ENCODE measurements at places on chromosomes 6 and 20.

DNA sequence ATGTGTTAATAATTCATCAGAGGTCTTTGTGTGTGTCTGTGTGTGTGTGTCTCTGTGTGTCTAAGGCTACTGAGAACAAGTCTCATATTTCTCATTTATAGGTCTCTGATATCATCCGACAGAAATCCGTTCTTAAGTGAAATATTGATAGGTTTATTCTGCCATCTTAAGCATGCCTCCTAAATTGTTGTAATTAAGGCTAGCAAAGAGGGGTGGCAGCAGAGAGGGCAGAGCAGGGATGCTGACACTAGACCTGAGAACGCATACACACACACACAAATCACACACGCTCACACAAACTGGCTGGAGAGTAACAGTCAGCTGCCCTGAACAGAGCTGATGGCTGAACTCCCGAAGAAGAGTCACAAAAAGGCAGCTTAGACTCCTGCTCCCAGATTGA is 84.9 kb upstream of the LRFN2 start:
- no peak for DNase-seq

- DNase-seq, result no peak
Observed at GRCh38 chr6:14286144-14286543, 168.6 kb downstream of the CD83 start.

GRCh38 chr6:117829594-117830319 is 77.3 kb upstream of the SLC35F1 start:
- no peak for DNase-seq

DNA sequence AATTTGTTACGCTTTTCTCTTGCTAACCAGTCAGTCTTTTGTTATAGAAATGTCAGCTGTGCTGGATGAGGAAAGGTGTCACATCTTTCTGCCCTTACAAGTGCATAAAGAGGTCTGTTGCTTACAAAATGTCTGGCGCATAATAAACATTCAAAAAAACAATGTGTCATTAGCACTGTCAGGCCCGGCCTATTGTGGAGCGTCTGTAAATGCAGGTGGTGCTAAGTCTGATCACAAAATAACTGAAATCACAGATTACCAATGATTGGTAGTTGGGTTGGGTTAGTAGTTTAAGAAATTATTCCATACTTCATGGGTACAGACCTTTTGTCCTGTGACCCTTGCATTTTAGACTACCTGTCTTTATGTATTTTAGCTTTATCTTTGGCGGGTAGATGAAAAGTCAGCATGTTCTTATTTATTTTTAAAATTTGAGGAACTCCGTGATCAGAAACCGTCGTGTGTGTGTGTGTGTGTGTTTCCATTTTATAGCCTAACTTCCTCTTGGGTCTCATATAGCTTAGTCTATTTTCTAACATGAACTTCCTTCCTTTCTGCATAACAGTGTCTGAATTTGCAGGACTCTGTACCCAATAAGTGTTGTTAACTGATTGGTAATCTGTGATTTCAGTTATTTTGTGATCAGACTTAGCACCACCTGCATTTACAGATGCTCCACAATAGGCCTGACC is 88.1 kb upstream of the IFNGR1 start:
- peak; percentile 27 for DNase-seq

DNA sequence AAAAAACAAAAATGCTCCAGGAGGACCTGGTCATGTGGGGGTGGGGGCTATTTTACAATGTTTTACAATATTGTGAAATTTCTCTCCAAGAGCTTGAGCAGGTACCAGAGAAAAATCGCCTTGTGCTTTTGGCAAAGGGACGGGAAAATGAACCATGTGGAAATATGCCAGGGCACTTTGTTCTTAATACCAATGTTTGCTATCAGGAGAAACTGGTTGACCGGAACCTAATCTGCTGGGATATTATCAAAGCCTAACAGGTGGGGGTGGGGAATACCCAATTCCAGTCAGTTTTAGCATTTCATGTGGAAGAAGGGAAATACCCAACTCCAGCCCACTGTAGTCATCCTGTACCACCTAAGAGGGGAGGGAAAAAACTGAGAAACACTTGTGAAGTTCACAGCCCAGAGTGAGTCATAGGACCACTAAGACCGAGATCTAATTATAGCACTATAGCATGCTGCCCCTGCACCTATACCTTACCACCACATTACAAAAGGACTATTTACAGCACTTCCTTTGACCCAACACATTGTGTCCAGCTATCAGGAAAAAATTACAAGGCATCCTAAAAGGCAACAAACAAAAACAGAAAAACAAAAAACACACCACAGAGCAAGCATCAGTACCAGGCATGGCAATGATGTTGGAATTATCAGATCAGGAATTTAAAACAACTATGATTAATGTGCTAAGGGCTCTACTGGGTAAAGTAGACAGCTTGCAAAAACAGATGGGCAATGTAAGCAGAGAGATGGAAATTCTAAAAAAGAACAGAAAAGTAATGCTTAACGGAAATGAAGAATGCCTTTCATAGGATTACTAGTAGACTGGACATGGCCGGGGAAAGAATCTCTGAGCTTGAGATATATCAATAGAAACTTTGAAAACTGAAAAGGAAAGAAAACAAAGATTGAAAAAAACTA is 84.1 kb upstream of the POPDC3 start:
- DNase-seq, result no peak

DNA sequence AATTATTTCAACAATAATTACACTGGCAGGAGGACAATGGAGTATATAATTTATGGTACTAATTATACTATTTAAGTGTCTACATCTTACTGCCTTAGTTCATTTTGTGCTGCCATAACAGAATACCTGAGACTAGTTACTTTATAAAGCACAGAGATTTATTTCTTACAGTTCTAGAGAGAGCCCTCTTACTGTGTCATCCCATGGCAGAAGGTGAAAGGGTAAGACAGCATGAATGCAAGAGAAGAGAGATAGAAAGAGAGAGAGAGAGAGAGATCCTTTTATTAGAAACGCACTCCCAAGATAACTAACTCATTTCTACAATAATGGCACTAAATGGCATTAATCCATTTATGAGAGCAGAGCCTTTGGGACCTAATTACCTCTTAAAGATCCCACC is 314.7 kb downstream of the EPM2A start:
- DNase-seq, result no peak

DNA sequence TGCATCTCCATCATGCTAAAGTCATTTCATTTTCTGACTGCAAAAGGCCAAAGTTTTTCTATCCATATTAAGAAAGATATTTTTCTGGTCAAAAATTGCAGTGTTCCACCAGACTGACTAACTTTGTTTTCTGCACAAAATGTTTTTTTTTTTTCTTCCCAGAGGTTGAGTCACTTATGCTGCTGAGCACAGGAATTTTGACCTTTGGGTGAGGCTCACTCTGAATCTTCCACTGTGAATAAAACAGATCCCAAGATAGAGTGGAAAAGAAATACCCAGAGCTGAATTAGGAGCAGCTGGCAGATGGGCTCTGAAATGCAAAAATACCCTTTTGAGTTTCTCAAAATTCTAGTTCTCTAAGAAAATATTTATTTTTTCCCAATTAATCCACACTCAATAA is 996.8 kb downstream of the KIF16B start:
- DNase-seq, result no peak

GRCh38 chr6:134172020-134172705 is 119.7 kb upstream of the SLC2A12 start:
- DNase-seq, result no peak

DNA sequence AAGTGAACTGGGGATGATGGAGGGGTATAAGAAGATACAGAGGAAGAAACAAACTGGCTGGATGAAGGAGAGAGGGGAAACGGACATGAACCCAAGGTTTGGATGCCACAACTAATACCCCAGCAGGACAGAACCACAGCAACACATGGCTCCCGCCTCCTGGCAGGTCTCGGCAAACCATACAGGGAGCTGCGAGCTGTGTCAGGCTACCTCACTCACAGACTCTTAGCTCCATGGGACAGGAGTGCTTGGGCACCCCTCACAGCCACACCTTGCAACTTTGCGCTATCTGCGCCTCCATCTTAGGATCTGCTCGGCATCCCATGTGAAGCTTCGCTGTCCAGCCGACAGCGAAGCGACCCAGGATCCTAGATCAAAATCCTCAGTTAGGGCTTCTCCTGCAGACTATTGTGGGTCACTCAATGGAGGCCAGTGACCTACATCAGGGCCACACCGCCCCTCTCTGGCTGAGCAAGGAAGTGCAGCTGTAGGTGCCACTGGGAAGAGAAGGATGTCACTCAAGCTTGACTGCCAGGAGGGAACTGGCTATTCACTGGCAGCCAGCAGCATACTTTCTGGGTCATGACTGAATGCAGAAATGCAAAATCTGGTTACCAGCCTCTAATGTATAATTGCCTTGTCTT is 174.4 kb upstream of the RIN2 start:
- DNase-seq, result no peak

DNA sequence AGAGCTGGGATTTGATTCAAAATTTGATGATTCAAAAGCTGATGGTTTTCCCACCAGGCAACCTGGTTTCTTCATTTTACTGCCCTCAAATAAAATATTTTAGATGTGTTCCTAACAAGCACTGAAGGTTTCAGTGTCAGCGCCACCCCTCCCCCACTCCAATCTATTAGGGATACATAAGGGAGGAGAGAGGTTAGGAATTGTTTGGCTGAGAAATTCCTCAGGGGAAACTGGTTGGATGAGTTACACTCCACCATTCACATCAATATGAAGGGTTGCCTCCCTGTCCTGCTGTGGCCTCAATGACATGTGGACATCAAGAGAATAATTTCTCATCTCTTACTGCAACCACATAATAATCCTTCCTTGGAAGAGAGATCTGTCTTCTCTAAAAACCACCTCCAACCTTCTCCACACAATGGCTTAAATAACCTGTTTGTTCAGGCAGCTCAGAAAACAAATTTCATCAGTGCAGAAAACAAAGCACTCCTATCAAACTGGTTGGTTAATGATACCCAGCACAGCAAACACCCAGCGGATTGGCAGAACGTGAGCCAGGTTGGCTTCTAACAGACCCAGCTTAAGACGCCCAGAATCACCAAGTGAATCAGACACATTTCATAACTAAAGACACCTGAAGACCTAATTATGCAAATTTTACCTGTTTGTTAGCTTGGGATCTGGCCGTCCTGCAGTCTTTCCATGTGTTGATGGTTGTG is 136.0 kb upstream of the SGK1 start:
- no peak for DNase-seq
